ENCODE measurements at places on chromosomes 12 and 14.
A peak's percentile ranks its signal among the peaks of the same experiment; 100 is the strongest.

GRCh38 chr12:71046215-71046614, 111.6 kb downstream of the TSPAN8 start:
- no peak for DNase-seq

- peak; percentile 60 for DNase-seq
Observed at GRCh38 chr14:91365552-91365951, 52.1 kb downstream of the CCDC88C start.

DNA sequence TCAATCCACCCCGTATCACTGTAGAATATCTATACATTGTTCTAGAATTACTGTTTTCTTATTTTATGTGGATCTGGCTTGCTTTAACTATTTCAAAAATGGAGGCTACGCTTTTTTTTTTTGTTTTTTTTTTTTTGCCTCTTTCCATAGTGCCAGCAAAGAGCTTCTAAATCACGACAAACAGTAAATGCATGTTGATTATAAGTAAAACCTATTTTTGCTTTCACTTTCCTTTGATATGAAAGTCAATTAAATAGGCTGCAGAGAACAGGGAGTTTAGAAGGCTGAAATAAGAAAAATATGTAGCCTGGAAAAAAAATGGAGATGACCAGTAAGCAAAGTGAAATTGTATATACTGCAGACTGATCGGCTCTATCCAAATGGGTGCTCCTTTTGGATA, 112.3 kb upstream of the AMIGO2 start:
- no peak for DNase-seq

GRCh38 chr12:122886851-122887818, 8.8 kb downstream of the VPS37B start:
- DNase-seq, result peak; percentile 44

- no peak for DNase-seq
Observed at GRCh38 chr14:99779751-99780150, 13.5 kb upstream of the EML1 start.

GRCh38 chr12:92987362-92987761, 58.3 kb upstream of the EEA1 start:
- peak; percentile 82 for DNase-seq

DNA sequence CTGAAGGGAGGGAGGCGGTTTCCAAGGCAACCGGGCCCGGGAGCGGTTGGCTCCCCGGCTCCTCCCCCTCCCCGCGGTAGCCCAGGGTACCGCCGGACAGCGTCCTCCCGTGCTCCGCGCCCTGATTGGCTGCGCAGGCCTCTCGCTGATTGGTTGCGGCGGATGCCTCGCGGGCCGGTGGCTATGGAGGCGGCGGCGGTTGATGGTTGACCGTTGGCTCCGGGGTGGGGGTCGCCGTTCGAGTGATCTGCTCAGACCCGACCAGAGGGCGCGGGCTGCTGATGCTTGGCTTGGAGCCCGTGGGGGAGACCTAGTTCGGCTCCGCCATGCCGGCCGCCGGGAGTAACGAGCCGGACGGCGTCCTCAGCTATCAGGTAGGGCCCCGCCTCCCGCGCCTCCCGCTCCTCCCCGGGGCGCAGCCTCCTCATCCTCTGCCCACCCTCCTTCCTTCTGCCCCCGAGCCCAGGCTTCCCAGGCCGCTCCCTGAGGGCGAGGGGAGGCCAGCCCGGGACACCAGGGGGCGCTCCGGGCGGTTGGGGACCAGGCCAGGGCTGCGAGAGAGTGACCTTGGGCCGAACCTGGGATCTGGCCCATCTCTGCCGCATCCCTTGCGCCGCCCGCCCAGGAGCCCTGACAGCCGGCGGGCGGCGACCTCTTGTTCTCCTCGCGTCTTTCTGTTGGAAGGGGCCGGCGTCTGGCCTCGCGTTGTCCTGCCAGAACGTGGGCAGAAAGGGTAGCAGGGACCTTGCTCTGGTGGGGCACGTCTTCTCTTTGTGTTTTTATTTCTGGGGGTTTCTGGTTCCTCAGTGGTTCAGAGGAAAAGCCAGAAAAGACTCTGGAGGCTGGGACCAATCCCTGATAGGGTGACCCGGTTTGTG, at the start of gene SLC4A8:
TSS of gene SLC4A8 (plus strand) at position 170 of the 878 bp plus-strand sequence. CDS start at position 327, 157 bp downstream.
- DNase-seq, result peak; percentile 61

- no peak for DNase-seq
Observed at GRCh38 chr14:35331605-35332516, 39.7 kb downstream of the PSMA6 start.

DNA sequence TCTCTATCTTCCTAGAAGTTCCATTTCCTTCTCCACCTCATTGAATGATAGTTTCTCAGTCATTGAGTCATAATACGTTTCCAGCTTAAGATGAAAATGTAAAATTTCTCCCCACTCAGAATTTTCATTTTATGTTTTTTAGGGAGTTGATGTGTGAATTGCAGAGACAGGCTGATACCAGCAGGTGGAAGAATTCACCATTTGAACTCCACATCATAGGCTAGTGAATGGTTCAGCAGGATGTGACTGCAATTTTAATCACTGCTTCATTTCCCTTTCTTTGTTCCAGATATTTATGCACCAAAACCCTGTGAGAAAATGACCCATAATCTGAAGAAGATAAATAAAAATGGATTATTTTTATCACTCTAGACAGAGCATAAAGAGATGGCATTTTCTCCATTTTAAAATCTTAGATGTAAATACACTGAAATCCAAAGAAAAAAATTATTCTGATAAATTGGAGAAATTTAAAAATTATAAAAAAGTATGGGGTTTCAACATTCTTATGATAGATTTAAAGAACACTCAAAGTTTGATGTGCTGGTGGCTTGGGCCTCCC, 10.6 kb upstream of the PYGL start:
- DNase-seq, result peak; percentile 66

DNA sequence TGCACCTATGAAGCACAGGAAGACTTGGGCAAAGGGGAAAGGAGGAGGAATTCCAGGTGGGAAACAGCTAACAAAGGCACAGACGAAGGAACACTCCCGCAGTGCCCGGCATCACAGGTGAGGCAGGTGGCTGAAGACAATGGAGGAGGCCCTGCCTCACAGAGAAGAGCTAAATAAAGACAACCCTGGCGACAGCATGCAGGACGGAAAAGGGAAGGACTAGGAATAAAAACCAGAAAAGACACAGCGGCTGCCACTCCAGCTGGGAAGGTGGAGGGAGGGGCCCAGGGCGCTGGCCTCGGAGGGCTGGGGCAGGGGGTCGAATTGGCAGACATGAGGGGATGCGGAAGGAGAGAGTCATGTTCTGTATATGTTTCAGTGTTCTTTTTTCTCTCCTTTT, 43.0 kb upstream of the ANO2 start:
- no peak for DNase-seq

DNA sequence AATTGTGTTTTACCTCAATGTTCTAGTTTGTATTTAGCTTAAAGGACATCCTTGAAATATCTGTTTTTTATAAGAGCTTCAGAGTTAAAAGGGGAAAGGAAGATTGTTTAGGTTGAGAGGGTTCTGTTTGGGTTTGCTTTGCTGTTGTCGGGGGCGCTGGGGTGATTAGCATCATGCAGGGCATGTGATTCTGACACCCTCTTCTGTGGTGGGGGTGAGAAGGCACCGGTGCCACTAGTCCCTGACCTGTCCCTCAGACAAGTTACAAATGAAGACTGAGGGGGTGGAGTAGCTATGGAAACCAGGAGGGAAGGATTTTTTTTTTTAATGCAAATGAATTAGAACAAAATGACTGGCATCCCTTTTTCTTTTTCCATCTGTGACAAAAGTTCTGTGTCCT, 291.3 kb downstream of the RPAP3 start:
- no peak for DNase-seq

- peak; percentile 11 for DNase-seq
Observed at GRCh38 chr12:65826353-65827171, 2.3 kb downstream of the HMGA2 start.

GRCh38 chr12:103827911-103828391, 13.1 kb downstream of the NT5DC3 start:
- peak; percentile 62 for DNase-seq

DNA sequence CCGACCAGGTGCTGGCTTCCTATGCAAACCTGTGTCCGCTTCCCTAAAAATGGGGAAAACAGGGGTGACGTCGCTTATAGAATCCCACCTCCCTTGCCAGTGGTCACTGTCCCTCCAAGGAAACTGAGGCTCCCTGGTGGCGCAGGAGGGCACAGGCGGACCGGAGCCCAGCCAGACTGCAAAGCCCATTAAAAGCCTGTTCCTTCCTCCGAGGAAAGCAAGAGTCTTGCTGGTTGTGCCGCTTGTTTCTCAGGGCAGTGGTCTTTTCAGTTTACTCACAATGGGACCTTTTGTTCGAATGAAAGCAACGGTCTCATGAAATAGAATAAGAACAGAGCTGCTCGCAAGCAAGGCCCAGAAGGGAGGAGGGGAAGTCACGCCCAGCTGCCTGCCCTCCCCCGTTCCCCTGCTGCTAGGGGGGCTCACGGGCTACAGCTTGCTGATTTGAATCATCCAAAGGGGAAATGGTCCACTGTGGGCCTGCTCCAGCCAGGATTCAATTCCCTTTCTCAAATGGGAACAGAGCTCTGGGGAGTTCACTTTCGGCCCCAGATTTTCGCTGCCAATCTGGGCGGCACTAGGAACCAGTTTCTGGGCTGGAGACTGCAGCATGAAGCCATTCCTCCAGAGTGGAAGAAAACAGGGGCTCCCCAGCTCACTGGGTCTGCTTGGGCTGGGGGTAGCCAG, 4.6 kb upstream of the SELPLG start:
- DNase-seq, result peak; percentile 82

- DNase-seq, result no peak
Observed at GRCh38 chr14:93410021-93410420, 20.7 kb upstream of the UNC79 start.

DNA sequence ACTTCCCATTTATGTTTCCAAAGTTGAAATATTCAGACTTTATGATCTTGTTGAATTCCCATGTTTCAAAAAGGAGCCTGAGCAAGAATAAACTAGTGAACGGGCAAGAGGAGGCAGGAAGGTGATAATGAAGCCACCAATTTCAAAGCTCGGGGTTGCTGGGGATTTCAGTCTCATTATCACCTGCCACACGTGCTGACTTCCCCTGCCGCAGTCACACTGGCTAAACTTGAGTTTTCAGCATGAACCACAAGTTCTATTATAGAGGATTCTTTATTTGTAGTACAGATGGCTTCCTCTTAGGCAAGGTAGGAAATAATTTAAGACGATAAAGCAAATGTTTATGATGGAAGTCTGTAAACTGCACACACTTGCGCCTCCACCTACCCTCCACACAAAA, 18.1 kb upstream of the DIABLO start:
- DNase-seq, result no peak

- peak; percentile 93 for DNase-seq
Observed at GRCh38 chr14:76929927-76930326, 98.6 kb downstream of the IRF2BPL start.

DNA sequence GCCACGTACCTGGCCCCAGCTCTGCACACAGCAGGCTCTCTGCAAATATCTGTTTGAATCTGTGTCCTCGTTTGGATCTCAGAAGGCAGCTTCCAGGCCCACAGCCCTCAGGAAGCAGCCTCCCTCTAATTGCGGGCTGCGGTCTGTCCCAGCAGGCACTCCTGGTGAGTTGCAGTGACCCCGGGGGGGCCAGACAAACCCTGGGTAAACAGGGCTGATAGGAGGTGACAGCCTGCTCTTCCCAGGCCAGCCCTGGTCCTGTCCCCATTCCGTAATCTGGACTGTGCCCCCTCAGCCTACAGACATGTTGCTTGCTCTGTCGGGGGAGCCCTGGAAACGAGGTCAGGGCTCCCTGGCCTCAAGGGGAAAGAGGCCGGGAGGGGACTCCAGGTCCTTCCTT, 2.0 kb downstream of the FOXN4 start:
- DNase-seq, result peak; percentile 58

DNA sequence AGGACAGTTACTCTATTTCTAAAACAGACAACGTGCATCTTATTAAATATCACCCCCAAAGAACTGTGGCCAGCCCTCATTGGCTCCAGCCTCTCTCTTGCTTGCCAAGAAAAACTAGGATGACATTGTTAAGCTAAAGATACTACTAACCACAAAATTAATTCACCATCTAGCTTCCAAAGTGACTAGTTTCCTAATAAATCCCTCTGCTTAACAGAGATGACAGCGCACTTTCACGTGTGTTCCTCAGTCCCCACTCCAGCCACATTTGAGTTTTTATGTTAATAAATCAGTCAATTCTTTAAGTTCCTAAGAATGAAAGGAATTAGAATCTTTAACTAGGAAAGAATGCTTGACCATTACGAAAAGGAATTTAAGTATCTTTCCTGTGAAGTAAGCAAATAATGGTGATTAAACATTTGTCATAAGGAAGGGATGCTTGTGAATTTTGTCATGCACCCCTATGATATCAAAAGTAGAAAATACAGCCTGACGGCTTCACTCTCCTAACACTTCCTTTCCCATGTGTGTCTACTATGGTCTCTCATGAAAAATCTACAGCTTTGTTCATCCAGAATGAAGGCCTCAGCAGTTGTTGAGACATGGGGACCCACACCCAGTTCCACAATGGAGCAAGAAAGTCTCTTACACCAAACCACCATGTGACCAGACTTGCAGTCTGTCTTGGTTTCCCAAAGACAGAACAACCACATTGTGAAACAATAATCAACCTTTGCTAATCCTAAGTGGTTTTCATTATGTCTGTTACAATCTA, 8.1 kb downstream of the CORO1C start:
- peak; percentile 46 for DNase-seq

- no peak for DNase-seq
Observed at GRCh38 chr12:73277971-73278370, 1005.8 kb downstream of the TRHDE start.

GRCh38 chr14:104714066-104714465, 10.0 kb upstream of the ADSS1 start:
- DNase-seq, result no peak

- no peak for DNase-seq
Observed at GRCh38 chr12:79406993-79407392, 283.8 kb downstream of the PAWR start.

DNA sequence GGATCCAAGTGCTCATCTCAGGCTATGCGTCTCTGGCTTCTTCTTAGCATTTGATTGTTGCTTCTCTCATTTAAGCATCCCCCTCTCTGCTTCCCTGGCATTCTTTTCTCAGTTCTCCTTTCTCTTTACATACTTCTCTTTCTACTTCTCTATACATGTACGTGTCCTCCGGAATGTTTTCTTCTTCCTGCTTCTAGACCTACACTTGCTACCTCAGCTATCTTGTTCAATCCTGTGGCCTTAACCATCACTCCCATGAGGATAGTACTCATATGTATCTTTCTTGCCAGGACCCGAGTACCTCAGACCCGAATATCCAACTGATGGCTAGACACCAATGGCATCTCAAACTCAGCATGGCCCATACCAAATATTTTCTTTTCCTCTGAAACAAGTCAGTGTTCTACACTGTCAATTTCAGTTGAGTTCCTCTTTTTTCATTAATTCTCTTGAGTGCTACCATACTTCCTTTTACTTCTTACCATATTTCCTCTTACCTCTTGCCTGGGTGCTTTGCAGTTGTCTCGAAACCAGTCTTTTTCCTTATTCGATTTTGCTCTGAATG, 115.1 kb upstream of the SLC38A2 start:
- DNase-seq, result peak; percentile 55

- no peak for DNase-seq
Observed at GRCh38 chr14:96494331-96494730, 7.9 kb upstream of the PAPOLA start.

Data from NB4 (cell line).